ENCODE measurements at places on chromosomes 2 and 18.

- no peak for DNase-seq
Observed at GRCh38 chr18:51425889-51426288, 228.4 kb upstream of the MEX3C start.

- DNase-seq = no peak
Observed at GRCh38 chr2:190420801-190421200, 12.6 kb downstream of the MFSD6 start.

DNA sequence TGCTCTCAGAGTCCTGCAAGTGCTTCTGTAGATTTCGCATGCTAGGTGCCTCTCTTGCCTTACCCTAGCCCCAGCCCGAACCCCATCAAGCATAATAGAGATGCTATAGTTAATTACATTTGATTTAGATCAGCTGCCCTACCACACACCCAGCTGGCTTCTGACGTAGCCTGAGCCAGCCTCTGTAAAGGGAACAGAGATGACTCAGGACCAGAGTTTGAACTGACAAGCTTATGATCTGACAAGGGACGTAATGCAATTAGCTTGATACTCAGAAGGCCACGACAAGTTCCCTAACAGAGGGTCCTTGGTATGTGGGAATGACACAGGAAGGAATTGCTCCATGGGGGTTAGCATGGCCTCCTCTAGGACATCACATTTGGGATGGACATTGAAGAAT lies 126.6 kb downstream of the LRATD1 start:
- no peak for DNase-seq

GRCh38 chr2:178550352-178550751 lies 70.1 kb downstream of the PLEKHA3 start:
- peak; percentile 17 for DNase-seq

DNA sequence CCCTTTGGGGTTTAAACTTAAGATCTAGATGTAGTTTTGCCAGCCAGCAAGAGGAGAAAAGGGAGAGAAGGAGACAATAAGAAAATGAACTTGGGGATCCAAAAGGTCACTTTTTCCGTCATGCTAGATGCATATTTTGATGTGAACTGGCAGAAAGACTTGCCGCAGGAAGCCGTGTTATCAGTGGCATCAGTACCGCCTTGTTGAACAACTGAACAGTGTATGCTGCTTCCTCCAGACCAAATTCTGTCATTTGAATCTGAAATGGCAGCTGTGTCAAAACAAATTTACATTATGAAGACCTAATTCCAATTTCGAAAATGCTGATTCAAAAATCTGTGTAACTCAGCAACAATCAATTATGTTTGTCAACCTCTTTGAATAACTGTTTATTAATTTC lies 42.1 kb downstream of the TMEM200C start:
- no peak for DNase-seq

- no peak for DNase-seq
Observed at GRCh38 chr2:4898706-4899105, 793.5 kb upstream of the SOX11 start.

- DNase-seq = no peak
Observed at GRCh38 chr18:49304751-49305150, 155.7 kb downstream of the DYM start.

- DNase-seq = no peak
Observed at GRCh38 chr2:16400127-16400623, 265.5 kb downstream of the CYRIA start.

DNA sequence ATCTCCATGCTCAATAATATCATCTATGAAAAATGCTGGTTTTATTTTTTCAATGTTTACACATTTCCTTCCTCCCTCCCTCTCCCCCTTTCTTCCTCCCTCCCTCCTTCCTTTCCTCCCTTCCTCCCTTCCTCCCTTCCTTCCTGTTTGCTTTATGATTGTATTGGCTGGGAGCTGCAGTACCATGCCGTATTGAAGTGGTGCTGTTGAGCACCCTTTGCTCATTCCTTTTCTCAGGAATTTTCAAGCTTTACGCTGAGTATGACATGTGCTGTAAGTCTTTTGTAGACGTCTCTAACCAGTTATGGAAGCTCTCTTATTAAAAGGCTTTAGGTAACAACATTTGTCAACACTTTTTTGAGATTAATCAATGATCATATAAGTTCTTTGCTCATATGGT lies 100.4 kb downstream of the SNTG2 start:
- DNase-seq = no peak

- DNase-seq = no peak
Observed at GRCh38 chr18:3885209-3885792, 435.3 kb downstream of the TGIF1 start.

DNA sequence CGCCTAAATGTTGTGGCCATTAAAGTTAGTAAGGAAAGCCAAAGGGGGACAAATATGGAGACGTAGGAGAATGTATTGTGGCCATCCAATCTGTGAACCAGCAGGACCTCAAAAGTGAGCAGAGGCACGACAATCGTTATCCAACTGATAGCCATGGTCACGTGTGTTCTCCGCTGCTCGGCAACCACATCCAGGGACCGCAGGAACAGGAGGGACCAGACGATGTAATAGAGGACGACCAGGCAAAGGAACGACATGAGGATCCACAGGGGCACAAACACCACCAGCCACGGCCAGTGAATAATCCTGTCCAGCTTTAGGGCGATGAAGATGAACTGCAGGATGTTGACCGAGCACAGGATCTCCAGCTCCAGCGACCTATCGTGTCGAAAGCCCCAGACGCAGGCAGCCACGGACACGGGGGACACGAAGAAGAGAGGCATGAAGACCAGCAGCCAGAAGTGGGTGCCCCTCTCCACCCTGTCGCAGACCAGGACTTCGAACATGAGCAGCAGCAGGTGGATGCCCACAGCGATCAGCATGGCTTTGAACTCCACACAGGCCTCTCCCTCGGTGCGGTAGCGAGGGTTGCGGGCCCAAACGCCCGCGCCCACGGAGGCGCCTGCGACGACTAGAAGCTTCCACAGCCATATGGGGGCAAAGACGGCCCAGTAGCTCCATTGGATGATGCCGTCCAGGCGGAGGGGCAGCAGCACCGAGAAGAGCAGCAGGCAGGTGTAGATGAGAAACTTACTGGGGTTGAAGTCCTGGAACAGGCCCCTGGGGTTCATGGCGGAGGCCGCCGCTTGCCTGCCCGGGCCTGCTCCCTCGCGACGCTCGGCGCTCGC lies 790 bp downstream of the TMEM185B start:
- no peak for DNase-seq

GRCh38 chr2:1771626-1772280 lies 27.4 kb upstream of the PXDN start:
- DNase-seq = no peak

DNA sequence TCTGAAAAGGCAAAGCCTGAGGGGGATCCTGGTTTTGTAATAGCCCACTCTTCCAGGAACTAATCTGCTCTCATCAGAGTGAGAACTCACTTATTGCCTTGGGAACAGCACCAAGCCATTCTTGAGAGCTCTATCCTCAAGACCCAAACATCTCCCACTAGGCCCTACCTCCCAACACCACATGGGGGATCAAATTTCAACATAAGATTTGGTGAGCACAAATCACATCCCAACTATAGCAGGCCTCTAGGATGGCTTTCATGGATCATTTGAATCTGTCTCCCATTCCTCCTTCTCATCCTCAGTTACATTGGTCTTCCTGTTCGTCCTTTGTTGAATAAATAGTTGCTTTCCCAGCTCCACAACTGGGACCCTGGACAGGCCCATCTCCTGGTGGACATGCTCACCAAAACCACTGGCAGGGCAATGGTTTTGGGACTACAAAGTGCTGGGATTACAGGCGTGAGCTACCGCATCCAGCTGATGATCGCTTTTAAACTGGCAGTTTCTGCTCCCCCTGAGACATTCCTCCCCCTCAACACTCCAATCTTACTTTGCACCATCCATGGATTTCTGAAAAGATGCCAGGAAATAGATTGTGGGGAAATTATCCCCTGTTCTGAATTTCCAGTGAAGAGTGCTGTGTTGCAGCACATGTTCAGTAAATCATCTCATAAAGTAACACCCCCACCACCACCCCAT lies 42.6 kb downstream of the MCFD2 start:
- DNase-seq = no peak

- DNase-seq = no peak
Observed at GRCh38 chr2:53231908-53232307, 535.7 kb upstream of the CHAC2 start.

DNA sequence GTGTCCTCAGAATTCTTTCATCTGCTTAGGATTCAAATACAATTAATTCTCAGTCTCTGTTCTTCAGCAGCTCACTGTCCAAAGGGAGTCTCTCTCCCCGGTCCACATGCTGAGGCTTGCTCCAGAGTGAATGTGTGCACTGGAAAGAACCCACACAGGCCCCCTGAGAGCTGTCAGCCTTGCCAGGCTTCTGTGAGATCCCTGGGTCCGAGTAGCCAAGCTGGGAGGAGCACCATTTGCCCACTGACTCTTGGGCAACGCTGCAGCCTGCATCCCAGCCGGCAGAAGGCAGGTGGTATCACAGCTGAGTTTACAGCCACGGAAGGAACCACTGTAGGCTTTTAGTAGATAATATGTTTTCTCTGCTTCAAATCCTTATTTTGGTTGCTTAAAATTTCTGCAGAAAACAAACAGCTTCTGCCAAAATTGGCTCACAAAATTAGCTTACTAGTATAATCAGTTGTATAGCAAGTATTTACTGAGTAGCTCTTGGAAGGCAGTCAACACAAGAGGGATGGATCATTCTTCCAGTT lies 21.4 kb upstream of the LTBP1 start:
- no peak for DNase-seq

DNA sequence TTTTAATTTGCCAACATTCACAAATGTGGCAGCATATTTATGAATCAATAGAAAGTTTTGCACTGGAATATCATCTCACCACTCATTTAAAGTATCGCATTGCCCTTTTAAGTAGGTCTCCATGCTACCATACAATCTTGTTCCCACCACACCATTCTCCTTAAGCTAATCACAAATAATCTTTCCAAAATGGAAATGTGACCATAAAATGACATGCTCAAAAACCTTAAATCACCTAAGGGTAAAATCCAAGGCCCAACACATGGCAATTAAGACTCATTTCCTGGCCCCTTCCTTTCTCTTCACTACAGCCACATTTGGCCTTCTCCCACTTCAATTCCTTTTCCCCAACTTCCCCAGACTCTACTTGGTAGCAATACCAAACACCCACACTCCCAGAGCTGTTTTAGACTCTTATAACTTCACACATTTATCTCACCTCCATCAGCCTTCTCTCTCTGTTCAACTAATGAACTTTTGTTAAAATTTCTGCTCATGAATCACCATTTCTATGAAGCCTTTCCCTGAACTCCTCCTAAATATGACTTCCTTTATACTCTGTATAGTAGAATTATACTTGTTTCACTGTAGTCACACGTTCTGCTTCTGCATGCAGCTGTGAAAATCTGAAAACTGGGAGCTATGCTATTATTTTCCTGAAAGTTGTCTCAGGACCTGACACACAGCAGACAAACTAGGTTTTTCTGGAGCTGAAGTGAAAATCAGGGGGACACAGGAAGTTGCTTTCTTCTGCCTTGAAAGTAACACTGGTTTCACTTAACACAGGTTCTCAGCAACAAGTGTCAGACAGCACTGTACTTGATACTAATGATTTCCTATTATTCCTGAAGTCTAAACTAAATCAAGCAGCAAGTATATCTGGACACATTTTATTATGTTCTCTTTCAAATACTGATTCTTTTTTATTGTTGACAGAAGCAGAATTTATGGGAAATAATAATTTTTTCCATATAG lies 303.9 kb downstream of the ZEB2 start:
- no peak for DNase-seq

GRCh38 chr2:105969552-105969951 lies 224.5 kb downstream of the UXS1 start:
- DNase-seq = peak; percentile 18

GRCh38 chr2:46812361-46813019 lies 103.1 kb downstream of the MCFD2 start:
- no peak for DNase-seq

DNA sequence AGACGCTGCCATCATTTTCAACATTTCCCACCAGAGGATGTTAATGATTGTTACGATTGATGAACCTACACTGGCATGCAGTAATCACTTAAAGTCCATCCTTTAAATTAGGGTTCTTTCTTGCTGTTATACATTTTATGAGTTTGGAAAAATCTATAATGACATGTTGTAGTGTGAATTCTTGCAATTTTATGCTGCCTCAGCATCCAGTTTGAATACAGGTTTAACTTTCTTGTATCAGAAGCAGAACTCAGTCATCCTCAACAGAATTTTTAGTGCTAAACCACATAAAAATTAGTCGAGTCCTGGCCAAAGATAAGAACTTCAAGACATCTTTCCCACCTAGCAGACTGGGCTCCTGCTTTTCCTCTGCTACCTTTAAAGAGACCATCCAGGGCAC lies 303.3 kb downstream of the NUP35 start:
- DNase-seq = no peak

DNA sequence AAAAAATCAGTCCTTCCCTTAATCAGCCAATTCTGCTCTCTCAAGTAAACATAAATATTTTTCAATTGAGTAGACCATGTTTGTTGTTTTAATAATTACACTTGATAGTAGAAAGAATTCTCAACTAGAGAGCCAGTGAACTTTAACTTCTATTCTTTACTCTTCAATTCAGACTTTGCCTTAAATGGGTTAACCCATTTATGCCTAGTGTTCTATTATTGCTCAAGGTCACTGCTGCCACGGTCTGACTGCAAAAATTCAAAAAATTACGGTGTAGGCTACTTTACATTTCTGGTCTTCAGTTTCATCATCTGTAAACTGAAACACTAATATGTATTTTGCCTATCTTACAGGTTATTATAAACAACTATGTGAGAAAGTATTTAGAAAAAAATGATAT lies 103.1 kb downstream of the TLK1 start:
- DNase-seq = no peak

DNA sequence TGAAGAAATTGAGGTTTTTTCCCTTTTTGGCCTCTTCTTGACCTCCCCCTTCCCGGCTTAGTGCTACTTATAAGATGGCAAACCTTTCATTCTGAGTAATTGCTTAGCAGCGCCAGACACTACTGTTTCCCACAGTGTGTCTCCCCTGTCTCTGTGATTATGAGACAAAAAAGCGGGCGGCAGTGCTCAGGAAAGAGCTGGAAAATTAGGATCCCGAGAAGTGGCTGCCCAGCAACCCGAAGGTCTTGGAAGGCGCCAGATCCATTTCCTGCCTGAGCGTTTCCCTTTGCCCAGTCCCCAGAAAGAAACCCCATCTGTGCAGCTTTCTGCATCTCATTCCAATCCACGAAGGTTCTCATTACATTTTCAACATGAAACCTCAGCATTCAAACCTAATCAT lies 191.9 kb upstream of the APCDD1 start:
- no peak for DNase-seq

GRCh38 chr2:217803653-217803960 lies 199.2 kb downstream of the TNS1 start:
- no peak for DNase-seq

GRCh38 chr2:42804338-42804737 lies 12.0 kb upstream of the HAAO start:
- no peak for DNase-seq
